ENCODE measurements at places on chromosomes 7 and 10.

DNA sequence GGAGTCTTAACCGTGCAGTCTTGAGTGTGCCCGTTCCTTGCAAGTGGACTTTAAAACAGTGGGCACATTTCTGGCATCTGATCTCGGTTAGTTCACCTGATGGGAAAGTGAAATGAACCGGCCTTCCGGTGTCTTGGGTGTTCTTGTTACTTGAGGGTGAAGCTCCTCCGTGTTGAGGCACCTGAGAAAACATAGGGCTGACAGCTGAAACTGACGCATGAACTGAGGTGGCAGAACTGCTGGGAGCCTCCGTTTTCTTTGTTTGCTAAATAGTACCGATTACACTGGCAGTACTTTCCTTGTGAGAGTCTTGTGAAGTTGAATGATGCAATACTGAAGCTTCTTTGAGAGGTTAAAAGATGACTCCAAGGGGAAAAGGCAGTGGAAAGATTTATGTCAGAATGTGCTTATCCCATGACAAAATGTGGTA, 62.8 kb upstream of the SAMD8 start:
- DNase-seq: peak; percentile 30

- no peak for DNase-seq
Observed at GRCh38 chr7:112649560-112649959, 140.6 kb downstream of the TMEM168 start.

DNA sequence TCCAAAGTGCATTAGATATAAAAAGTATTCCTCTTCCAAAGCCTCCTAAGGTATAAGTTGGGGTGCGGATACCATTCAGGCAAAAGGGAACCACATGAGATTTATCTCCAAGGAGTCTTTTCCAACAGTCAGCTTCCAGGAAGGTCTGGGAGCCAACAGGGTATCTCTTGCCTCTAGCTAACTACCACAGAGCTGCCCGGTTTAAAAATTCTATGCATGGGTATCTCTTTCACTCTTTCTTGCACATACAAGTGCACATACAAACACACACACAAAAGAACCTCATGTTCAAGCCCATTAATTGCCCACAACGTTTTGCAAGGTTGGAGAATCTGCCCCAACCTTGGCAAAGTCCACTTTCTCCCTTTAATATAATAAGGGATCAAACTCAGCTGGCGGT, 80.7 kb downstream of the CDK6 start:
- DNase-seq: no peak

DNA sequence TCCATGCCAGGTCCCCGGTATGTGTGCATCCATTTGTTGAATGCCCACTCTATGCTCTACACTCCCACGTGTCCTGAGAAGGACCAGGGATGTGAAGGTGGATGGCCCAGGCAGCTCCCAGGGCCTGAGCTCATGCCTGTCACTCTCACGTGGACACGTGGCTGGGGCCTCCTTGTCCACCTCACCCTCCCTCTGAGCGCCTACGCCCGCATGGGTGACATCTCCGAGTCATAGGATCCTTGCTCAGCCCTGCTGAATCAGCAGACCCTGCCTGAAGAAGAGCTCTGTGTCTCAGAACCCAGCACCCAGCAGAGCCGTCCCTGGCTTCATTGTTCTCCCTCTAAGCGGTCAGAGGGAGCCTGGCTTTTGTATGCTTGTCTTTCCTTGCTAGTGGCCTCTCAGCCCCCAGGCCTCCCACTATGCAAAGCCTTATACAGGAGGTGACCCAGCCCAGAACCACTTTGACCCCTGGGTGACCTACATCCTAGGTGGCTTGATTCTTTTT, 107.9 kb upstream of the PPIF start:
- DNase-seq: peak; percentile 41

DNA sequence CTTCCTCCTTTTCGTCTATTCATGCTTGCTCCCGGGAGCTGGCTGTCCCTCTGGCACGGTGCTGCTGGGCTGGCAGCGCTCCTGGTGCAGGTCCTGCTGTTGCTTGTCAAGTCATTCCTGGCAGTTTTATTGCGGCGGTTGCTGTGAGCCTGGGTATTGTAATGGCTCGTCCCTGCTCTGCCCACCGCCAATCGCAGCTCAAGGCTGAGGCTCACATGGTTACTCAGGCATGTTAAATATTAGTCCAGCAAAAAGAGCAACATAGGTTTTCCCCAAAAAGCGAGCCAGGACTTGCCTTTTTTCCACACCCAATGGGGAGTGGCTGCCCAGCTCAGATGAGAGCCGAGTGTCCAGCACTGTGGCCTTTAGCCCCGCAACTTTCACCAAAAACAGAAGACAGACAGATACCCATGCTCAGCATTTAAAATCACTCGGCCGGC, 492.9 kb upstream of the FOXK1 start:
- DNase-seq: no peak

DNA sequence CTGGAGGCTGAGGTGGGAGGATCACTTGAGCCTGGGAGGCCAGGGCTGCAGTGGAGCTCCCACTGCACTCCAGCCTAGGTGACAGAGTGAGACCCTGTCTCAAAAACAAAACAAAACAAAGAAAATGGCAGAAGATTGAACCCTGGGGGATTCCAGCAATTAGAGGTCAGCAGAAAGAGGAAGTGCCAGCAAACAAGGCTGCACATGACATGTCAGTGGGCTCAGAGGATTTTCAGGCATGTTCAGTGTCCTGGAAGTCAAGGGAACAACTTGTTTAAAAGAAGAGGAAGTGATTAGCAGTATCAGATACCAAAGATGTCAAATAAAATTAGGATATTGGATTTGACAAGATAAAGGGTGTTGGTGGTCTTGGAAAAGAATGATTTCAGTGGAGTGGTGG, 32.3 kb downstream of the RAB18 start:
- no peak for DNase-seq

DNA sequence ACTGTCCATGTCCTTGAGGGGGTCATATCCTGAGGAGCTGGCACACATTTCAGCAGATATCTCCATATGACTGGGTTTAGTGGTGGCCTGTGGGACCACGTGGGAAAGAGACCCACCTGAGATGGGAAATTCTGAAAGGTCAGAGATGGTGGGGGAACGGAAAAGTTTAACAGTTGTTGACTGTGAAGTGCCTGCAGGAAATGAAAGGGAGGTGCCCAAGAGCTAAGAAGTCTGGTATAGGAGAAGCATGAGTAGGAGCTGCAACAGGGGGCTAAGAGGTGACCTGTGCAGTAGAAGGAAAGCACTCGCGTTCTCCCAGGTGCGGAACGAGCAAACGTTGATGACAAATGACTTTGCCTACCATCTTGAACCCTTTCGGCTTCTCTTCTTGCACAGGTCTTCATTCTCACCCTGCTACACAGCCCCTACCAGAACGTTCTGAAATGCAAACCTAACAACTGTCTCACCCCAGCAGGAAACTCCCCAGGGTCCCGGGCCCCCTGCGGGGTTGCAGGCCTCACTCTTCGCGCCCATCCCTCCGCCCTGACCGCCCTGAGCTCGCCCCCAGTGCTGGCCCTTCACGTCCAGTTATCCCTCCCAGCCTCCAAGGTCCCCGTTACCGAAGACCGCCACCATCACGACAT, 9.8 kb upstream of the FXYD4 start:
- no peak for DNase-seq

- no peak for DNase-seq
Observed at GRCh38 chr7:87151002-87151728, 1.1 kb upstream of the DMTF1 start.

- no peak for DNase-seq
Observed at GRCh38 chr10:73914036-73914435, 3.1 kb downstream of the PLAU start.
